Cardiac fibroblast (primary cell): ENCODE measurements at places on chromosomes 3 and 15.
A peak's percentile ranks its signal among the peaks of the same experiment; 100 is the strongest.

DNA sequence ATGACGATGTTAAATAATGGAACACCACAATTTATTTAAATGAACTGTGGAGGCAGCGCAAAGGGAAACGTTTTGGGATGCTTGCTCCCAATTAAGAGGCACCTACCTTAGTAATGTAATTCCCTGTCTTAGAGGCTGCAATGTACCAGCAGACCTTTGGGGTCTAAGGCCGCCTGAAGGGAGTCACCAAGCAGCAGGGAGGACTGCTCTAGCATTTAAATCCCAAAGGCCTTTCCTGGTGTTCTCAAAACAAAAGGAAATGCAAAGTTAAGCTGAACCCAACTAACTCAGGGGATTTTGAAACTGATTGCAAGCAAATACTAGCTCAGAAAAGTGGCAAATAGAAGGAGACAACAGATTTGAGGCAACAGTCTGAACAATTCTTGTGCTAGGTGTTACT, 510.8 kb downstream of the GABRG3 start:
- no peak for DNase-seq

DNA sequence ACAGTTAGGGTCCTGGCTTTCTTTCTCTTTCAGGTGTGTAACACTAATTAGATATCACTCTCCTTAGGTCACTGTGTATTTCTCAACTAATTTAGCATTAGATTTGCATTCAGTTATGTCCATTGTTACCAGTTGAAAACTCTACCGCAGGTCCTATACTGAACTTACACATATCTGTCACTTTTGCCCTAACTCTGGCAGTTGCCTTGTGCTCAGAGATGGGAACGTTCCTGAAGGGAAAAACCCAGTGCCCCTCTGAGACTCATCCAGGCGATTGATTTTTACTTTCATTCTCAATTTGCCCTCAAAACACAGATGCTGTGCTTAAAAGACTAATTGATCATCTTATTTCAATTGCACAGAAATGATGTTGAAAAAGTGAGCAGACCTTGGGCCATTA, 249.1 kb downstream of the ALCAM start:
- DNase-seq: no peak

- DNase-seq: no peak
Observed at GRCh38 chr3:147613725-147614124, 204.6 kb downstream of the ZIC1 start.

- DNase-seq: no peak
Observed at GRCh38 chr3:145820170-145820569, 340.8 kb downstream of the PLOD2 start.

DNA sequence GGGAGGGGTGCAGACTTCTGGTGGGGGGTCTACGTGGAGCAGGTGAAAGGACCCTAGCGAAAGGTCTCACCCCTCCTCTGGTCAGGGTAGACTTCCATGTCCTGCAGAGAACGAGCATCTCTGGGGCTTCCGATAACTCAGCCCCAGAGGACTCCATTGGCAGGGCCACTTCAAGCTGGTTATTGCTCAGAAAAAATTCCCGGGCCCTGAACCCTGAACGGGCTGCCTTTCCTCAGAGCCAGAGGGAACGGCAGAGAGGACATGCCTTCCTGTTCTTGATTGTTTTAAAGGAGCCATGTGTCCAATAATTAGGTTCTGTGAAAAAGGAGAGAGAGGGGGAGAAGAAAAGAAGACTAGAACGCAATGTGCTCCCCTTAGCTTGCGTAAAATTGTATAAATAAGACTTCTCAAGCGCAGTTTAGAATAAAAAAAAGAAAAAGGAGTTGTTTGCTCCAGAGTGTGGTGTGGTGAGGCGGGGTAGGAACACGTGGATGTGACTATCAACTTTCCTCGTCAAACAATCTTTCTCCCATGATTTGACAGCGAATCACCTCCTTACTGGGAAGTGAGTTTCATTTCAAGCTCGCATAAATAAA, 193.4 kb upstream of the UBE2E1 start:
- peak; percentile 38 for DNase-seq

DNA sequence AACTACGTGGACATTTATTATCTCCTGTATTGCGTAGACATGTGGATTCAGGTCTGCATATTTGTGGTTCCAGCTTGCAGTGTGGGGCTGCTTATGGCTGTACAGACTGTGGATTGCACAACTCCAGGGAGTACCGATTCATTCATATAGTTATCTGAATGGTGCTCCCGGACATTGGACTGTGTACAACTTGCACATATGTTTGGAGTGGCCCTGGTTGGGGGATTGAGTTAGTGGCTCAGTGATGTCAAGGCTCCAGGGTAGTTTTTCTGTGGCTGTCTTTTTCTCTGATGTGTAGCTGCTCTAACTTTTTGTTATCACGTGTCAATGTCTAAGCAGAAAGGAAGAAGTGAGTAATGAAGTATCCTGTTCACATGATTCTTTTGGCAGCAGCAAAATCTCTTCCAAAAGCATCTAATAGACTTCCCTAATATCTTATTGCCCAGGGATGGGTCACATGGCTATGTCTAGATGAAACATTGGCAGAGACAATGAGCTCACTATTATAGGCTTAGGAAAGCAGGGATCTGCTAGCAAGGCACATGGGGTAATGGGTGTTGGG, 15.8 kb downstream of the ST3GAL6 start:
- peak; percentile 98 for DNase-seq

- no peak for DNase-seq
Observed at GRCh38 chr3:168212664-168213285, 117.1 kb upstream of the GOLIM4 start.

- DNase-seq: no peak
Observed at GRCh38 chr3:29083676-29084075, 197.2 kb upstream of the RBMS3 start.

- DNase-seq: peak; percentile 31
Observed at GRCh38 chr3:115361806-115362205, 214.7 kb upstream of the ZBTB20 start.

GRCh38 chr3:53511246-53511645, 16.8 kb downstream of the CACNA1D start:
- DNase-seq: no peak

- peak; percentile 57 for DNase-seq
Observed at GRCh38 chr15:99719096-99719541, 14.1 kb downstream of the LYSMD4 start.

DNA sequence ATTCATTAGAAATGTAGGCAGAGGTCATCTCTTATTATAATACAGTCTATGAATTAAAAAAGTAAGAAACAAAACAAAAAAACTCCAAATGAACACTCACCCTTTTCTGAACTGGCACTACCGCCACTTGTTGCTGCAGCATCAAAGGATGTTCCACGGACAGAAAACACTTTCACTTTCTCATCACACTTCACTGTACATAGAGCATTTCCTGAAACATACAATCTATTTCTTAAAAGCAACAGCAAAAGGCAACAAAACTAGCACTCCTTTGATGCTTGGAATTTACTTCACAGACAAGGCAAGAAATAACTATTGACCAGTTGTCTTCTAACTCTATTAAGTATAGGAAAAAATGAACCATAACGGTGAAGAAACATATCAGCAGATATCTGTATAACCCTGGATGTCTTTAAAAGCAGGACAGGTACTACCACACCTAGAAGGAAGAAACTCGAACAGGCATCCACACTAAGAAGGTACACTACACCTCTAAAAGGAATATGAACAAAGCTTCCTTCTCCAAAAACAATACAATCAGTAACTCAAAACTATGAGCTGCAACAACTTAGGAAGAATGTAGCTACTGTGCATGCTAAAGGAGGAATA, 24.9 kb downstream of the ETFA start:
- no peak for DNase-seq

- no peak for DNase-seq
Observed at GRCh38 chr3:98746882-98747281, 16.3 kb upstream of the ST3GAL6 start.

DNA sequence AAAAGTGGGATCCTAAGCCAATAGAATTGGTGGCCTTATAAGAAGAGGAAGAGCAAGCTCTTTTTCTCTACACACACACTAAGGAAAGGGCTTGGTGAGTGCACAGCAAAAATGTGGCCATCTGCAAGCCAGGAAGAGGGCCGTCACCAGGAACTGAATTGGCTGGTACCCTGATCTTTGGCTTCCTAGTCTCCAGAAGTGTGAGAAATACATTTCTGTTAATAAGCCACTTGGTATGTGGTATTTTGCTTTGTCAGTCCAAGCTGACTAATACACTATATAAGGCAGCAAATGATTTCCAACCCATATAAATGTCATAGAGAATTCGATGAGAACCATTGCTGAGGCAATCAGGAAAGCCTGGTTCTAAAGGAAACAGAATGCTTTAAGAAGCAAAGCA, 816.3 kb upstream of the SEMA6D start:
- no peak for DNase-seq

- no peak for DNase-seq
Observed at GRCh38 chr3:160112481-160112880, 112.7 kb upstream of the C3orf80 start.

- no peak for DNase-seq
Observed at GRCh38 chr3:71355862-71356261, 227.7 kb downstream of the FOXP1 start.

DNA sequence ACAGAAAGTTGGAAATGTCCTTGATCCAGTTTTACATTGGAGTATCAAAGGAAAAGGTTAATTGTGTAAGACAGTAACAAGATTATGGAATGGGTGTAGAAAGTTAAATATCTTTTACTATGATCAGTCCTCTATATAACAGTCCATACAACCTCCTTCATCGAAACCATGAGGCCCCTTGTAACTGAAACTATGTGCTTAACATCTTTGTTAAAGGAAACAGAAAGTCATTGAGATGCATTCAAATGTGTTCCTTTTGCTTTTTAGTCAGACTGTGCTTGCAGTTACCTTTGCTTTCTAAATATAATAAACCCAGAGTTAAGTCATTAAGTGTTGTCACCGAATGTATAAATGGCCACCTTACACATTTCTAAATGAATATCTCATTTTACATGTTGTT, 1298.5 kb downstream of the ROBO2 start:
- no peak for DNase-seq

- no peak for DNase-seq
Observed at GRCh38 chr15:81270781-81271491, 53.0 kb downstream of the STARD5 start.

DNA sequence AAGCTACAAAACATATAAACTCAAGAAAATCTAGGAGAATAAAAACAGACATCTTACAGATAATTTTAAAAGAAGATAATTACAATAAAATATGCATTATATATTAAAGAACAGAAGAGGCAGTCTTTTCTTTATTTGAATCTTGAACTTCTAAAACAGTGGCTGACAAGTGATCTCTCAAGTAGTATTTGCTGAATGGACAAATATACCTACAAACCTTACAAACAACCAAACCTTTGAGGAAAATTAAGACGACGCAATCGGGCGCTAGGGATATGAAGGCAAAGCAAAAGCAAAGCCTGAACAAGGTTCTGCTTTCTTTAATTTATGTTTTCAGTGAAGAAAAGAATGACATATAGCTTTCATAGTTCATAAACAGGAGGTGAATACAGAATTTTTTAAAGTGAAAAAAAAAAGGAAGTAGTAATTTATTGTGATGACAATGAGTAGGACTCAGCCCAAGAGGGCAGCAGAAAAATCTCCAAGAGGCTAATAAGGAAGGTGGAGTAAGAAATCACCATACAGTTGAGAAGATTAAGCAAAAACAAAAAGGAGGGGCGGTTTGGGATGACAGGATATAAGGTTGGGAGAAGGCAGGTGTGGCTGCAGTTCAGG, 347.8 kb downstream of the TBC1D5 start:
- no peak for DNase-seq

GRCh38 chr3:154615471-154615870, 185.5 kb upstream of the GPR149 start:
- no peak for DNase-seq

DNA sequence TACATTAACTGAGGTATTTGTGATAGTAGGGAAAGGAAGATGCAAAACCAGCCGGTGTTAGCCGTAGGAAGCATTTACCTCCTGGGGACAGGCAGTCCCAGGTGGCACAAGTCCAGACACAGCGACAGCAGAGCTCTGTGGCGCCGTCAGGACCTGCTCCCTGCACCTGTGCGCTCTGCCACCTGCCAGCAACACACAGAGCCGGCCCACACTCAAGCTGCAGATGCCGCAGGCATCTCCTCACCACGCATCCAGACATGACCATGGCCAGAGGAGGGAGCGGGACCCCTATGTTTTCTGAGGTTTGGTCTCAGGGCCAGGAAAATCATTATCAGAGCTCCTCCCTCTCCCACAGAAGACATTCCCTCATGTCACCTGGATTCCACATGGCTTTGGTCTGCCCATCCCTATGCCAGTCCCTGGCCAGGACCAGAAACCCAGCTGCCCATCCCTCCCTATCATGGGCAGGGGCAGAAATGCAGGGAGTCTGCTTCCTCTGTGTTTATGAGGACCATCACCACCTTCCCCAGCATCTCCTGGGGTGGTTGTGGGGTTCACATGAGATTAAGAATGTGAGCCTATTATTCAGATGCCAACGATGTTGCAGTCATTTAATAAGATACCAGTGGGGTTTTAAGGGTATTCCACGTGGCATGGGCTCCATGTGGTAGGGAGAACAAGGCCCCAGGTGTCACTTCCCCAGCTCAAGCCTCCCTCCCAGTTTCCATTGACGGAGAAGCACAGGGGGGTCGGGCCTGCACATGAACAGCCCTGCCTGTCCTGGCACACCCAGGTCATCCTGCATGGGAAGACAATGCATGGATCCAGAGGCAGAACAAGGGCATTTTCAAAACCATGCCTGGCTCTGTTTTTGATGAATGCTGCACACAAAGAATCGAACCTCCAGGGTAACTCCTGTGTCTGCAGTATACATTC, 251.1 kb downstream of the OCA2 start:
- no peak for DNase-seq

- DNase-seq: no peak
Observed at GRCh38 chr3:71429597-71429988, 153.9 kb downstream of the FOXP1 start.

GRCh38 chr3:21533002-21533401, 218.0 kb downstream of the ZNF385D start:
- DNase-seq: no peak

GRCh38 chr3:168395551-168395950, 299.8 kb upstream of the GOLIM4 start:
- no peak for DNase-seq

DNA sequence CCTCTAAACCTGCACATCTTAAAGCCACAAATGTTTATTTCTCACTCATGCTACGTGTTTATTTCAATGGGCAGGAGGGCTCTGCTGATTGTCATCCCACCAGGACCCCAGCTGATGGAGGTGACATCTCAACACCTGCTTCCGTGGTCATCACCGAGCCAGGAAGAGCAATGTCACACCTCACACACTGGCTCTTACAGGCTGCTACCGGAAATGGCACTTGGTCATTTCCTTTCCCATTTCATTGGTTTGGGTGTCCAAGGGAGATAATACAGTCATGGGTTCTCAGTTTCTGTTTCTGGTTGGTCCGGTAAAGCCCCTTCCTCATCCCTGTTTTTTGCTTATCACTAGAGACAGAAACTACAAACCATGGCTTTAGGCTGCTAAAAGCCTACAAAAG, 41.9 kb downstream of the ABHD2 start:
- DNase-seq: no peak

GRCh38 chr3:11791339-11792200, 55.1 kb downstream of the TAMM41 start:
- no peak for DNase-seq

GRCh38 chr15:77225646-77226045, 154.7 kb upstream of the TSPAN3 start:
- peak; percentile 9 for DNase-seq

GRCh38 chr3:72058493-72059081, 273.6 kb upstream of the PROK2 start:
- no peak for DNase-seq

GRCh38 chr3:184811663-184811998, 335 bp upstream of the VPS8 start:
- no peak for DNase-seq
